NCI-H1417 treated with DMSO at 0.1 percent for 48 hours (cell line): ENCODE measurements at places on chromosomes 6 and 20.

GRCh38 chr20:1381753-1382591, 10.9 kb downstream of the FKBP1A start:
- no peak for DNase-seq

DNA sequence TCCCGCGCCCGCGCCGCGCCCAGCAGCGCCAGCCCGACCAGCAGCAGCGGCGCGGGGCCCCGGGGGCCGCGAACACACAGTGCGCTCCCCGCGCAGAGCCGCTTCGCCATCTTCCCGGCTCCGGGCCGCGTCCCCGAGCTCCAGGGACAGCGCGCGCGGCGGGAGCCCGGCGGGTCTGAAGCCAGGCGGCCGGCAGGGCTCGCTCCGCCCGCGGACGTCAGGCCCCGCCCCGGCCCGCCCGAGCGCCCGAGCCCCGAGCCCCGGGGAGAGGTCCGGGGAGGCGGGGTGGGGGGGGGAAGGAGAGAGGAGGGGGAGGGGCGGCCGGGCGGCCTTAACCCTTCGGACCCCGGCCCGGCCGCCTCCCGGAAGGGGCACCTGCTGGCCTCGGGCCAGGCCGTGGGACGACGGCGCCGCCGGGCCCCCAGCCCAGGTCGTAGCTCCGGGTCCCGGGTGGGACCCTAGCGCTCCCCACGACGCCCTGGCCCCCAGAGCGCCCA, at the start of gene LAMA5:
Gene LAMA5, minus strand, starts transcription at position 177 of the 497 bp plus-strand sequence. Its CDS starts 67 bp downstream, at position 110.
- DNase-seq, result no peak

DNA sequence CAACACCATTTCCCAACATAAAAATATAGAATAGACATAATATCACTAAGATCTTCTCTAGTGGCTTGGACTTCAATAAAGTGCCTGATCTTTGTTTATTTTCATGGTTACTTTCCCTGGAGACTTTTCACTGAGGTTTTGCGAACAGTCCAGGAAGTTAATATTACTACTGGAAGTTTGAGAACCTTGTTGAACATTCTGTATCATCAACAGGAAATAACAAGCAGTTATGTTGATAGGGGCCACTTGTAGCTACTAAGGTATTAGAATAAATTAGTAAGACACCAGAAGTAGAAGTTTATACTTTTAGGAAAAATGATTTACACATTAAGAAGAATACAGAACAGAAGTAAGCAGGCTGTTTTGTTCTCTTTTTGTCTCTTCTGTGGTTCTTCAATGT, 180.2 kb downstream of the TFAP2B start:
- DNase-seq, result no peak

- peak; percentile 63 for DNase-seq
These were observed 79.1 kb downstream of the ELOVL4 start for GRCh38 chr6:79868098-79868722.
